Breast epithelium (tissue), 4 donors: ENCODE measurements at places on chromosomes 1 and 21. TPM values are rescaled to one million over a fixed set of nuclear protein-coding genes. Genes with fewer than 3 reads are reported as not detected.

DNA sequence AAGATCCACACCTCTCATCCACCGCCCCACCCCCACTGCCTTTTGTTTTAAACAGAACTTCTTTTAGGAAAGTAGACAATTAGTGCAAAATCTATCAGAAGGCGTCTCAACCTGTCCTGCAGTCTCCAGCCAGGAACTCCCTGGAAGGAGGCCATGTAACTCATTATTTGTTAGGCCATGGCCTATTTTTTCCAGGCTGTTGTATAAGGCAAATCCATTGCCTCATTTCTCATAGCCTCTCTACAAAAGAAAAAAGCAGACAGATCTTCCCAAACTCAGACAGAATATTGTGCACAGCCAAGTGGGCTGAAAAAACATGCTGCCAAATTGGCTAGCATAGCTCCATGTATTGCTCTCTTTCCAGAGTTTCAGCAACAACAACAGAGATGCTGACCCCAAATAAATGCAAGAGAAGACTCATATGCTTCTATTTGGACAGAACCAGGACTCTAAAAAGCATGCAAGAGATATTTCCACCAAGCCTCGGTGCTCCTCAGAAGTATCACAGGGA lies 770.7 kb upstream of the CXADR start:
- H3K36me3 ChIP-seq: no peaks in the 10 kb centered on the region
- H3K4me3 ChIP-seq: no peak overlapping the region
- DNase-seq: peak; percentile 52
- H3K27me3 ChIP-seq: no peaks in the 10 kb centered on the region

GRCh38 chr1:18100491-18101063 lies 7.0 kb upstream of the IGSF21 start:
- peak; percentile 38 for DNase-seq
- no peaks in the 10 kb centered on the region for H3K36me3 ChIP-seq
- H3K27ac ChIP-seq: no peak overlapping the region
- H3K4me1 ChIP-seq: no peaks in the 10 kb centered on the region
- H3K4me3 ChIP-seq: no peak overlapping the region
- H3K27me3 ChIP-seq: peaks cover 34% of the 10 kb centered on the region

DNA sequence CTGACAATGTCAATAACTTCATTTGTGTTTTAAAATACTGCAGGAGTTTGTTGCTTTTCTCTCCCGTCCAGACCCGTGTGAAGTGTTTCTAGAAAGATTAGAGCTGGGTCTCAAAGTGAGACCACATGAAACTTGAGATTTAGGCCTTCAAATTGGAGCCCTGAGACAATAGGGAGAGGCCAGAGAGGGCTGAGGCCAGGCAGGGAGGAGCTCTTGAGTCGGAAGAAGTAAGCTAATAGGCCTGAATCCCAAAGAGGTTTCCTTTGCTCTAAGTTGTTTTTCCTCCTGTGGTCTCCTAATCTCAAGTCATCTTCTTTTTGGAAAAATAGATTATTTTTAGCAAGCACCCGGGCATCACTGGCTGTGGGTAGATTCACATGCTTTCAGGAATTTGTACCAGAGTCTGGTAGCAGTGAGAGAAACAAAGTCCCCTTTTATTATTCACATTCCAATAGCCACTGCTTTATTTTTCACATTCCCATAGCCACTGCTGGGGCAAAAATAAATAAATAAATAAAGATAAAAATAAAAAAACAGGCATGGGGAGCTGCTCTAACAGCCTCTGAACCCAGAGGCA lies 25.6 kb downstream of the CD244 start:
- H3K4me3 ChIP-seq: no peak overlapping the region
- H3K36me3 ChIP-seq: no peaks in the 10 kb centered on the region
- no peaks in the 10 kb centered on the region for H3K27me3 ChIP-seq
- H3K27ac ChIP-seq: peak overlapping the region; percentile 69

DNA sequence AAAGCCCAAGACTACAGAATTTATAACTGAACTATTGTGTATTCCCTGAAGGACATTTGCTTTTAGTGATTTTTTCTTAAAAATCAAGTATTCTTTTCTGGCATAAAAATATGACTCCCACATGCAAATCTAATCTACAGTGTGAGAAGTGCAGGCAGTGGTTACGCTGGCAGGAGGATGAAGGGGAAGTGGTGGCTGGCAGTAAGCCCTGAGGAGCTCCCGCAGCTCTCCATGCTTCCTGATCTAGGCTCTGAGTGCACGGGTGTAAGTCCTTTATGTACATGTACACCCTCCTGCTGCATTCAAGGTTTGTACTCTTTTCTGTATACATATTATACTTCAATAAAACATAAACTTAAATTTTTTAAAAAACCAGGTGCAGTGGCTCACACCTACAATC lies 67.5 kb upstream of the PRDX6 start:
- H3K27me3 ChIP-seq: no peaks in the 10 kb centered on the region
- no peak overlapping the region for H3K27ac ChIP-seq
- no peak overlapping the region for H3K4me3 ChIP-seq
- H3K4me1 ChIP-seq: no peaks in the 10 kb centered on the region
- no peaks in the 10 kb centered on the region for H3K36me3 ChIP-seq

- H3K27ac ChIP-seq: no peak overlapping the region
- H3K4me3 ChIP-seq: no peak overlapping the region
- H3K27me3 ChIP-seq: no peaks in the 10 kb centered on the region
- H3K36me3 ChIP-seq: no peaks in the 10 kb centered on the region
- DNase-seq: no peak
These were observed 25.3 kb upstream of the IGSF3 start for GRCh38 chr1:116692879-116693278.

- no peak overlapping the region for H3K27ac ChIP-seq
- no peaks in the 10 kb centered on the region for H3K36me3 ChIP-seq
- no peak for DNase-seq
- H3K4me1 ChIP-seq: no peaks in the 10 kb centered on the region
- no peaks in the 10 kb centered on the region for H3K27me3 ChIP-seq
- no peak overlapping the region for H3K4me3 ChIP-seq
These were observed 36.3 kb downstream of the RSPH1 start for GRCh38 chr21:42459546-42460215.

- no peaks in the 10 kb centered on the region for H3K4me1 ChIP-seq
- no peaks in the 10 kb centered on the region for H3K36me3 ChIP-seq
- H3K27ac ChIP-seq: no peak overlapping the region
- no peak overlapping the region for H3K4me3 ChIP-seq
- H3K27me3 ChIP-seq: no peaks in the 10 kb centered on the region
- DNase-seq: no peak
These were observed 16.5 kb downstream of the ZBTB17 start for GRCh38 chr1:15959424-15959823.

DNA sequence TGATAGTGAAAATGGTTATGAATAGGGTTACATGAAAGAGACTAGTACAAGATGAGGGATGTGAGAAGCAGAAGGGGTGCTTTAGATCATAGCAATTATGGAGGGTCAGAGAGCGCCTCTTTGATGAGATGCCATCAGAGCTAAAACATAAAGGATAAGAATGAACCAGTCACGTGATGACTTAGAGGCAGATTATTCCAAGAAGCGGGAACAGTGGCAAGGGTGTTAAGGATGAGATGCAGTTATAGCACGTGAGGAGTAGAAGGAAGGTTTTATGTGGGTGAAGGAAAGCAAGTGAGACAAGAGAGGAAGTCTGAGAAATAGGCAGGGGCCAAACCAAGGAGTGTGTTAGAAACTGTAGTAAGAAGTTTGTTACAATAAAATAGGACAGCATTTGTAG lies 360.1 kb downstream of the DPYD start:
- H3K4me3 ChIP-seq: no peak overlapping the region
- no peaks in the 10 kb centered on the region for H3K4me1 ChIP-seq
- no peak overlapping the region for H3K27ac ChIP-seq
- H3K36me3 ChIP-seq: no peaks in the 10 kb centered on the region

DNA sequence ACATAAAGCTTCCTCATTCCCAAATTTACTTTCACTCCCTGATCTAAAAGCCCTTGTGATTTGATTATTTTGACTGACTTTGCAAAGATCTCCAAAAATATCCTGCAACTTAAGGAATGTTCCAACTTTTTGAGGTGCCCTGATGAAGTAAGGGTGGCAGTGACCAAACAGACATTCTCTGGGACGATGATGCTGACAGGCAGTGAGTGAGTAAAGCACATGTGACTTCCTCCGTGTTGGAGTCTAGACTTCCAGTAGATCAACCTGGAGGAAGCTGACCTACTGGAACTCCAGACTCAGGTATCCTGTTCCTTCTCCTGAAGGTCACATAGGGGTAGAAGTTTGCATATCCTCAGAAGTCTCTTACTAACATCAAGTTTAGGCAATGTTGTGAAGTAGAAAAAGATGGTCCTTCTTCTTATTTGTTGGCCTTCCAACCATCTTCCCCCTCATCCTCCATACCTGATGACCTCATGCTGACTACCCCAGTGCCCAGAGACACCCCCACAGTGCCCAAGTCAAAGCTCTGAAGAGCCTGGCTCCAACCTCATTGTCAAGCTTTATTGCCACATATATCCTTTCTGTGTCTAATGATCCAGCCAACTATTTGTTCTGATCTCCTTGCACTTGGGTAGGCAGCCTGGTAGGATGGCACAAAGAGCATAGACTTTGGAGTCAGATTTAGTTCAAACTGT lies 16.0 kb downstream of the TNFSF4 start:
- no peaks in the 10 kb centered on the region for H3K27me3 ChIP-seq
- no peak overlapping the region for H3K4me3 ChIP-seq
- peak overlapping the region; percentile 76 for H3K27ac ChIP-seq
- no peaks in the 10 kb centered on the region for H3K36me3 ChIP-seq

DNA sequence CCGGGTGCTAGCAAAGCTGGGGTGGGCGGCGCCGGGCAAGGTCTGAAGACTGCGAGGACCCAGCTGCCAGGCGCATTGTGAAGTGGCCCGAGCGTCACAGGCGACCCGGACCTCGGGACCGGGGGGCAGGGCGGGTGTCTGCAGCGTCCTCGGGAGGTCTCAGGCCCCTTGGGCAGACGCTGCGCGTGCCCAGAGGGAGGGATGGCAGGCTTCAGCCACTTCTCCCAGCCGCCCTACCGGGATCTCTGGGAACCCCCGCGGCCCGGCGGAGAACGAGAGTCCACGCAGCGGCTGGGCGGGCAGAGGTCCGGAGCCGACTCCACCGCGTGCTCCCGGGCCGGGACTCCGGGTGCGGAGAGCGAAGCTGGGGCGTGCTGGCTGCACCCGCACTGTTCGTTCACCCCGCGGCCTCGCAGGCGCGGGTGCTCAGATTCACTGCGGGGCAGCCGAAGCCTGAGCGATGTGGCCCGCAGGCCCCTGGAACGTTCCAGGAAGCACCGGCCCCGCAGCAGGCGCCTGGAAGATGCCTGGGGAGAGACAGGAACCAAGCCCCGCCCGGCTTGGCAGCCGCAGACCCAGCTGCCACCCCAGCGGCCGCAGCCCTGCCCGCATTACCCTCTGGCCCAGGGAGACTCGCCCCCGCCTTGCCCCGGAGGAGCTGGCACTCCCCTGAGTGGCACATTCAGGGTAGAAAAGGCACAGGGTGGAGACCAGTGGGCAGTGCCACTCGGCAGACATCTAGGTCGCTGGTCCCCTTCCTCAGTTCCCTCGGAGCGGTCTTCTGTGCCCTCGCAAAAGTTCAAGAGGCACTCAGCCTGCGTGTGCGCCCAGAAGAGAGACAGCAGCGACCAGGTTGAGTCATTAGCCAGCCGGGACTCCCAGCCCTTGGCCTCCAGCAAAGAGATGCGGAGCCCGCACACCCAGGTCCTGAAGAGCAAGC lies at the start of gene CCDC185:
TSS of gene CCDC185 (plus strand) at position 141 of the 940 bp plus-strand sequence. CDS start at position 202, 61 bp downstream.
- H3K27ac ChIP-seq: no peak within 1 kb of the TSS
- H3K4me1 ChIP-seq: no peaks in the 10 kb centered on the region
- H3K36me3 ChIP-seq: no peaks in the 10 kb centered on the region

DNA sequence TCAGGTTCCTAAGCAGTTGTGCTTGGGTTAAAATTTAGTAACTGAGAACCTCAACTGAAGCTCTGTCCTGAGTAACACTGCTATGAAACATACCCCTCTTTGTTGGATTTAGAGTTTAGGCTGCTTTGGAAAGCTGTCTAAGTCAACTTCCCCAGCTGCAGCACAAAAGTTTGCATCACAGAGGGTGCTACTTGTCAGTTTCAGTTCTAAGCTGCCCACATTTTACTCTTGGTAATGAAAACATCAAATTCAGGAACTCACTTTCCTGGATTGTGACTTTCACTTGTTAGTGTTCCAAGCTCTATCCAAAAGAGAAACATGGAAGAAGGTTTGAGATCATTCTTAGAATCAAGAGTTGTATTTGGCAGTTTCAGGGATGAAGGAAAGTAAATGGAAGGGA lies 191.7 kb upstream of the NFIA start:
- H3K4me1 ChIP-seq: no peaks in the 10 kb centered on the region
- no peak overlapping the region for H3K4me3 ChIP-seq
- no peak for DNase-seq
- H3K27me3 ChIP-seq: no peaks in the 10 kb centered on the region

Gene RNU1-4
- under 0.01 TPM for total RNA-seq

Gene GIPC2
- 3.6 TPM for total RNA-seq

Gene XKR8
- 4.2 TPM for total RNA-seq

Gene FBXO44
- total RNA-seq: 31.3 TPM
